Kidney glomerular epithelial cell (primary cell): ENCODE measurements at places on chromosomes 2 and 18.

DNA sequence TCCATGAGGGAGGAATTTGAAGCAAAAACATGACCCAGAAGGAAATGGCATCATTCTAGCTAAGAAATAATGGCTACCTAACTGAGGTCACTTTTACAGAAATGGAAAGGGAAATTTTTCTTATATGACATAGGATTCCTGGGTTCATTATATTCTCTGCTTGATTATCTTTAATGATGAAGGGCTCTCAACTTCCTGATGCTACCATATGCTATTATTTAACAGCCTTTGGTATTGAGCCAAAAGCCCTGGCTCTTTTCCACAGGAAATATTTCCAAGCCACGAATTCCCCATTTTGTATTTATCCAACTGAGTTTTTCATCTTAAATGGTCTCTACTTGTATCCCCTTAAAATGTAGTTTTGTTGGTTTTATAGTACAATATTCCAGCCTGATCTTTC lies 63.2 kb upstream of the NPAS2 start:
- no peak for DNase-seq

DNA sequence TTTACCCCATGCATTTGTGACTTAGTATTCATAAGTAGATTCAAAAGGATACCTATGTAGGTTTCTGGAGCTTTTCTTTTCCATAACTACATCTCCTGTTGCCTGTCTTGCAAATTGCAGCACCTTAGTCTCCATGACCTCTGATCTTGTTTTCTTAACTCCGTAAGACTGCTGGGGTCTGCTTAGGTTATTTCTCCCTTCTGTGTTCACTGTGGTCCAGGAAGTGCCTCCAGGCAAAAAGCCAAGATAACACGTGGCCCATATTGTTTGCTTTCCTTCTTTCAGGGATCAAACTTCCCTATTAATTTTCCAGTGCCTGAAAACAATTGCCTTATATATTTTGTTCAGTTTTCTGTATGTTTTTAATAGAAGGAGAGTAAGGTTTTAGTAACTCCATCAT lies 86.4 kb downstream of the GCA start:
- no peak for DNase-seq

GRCh38 chr2:139916822-139917221 lies 1136.6 kb upstream of the NXPH2 start:
- DNase-seq = no peak

GRCh38 chr2:212013626-212014025 lies 525.0 kb downstream of the ERBB4 start:
- no peak for DNase-seq

DNA sequence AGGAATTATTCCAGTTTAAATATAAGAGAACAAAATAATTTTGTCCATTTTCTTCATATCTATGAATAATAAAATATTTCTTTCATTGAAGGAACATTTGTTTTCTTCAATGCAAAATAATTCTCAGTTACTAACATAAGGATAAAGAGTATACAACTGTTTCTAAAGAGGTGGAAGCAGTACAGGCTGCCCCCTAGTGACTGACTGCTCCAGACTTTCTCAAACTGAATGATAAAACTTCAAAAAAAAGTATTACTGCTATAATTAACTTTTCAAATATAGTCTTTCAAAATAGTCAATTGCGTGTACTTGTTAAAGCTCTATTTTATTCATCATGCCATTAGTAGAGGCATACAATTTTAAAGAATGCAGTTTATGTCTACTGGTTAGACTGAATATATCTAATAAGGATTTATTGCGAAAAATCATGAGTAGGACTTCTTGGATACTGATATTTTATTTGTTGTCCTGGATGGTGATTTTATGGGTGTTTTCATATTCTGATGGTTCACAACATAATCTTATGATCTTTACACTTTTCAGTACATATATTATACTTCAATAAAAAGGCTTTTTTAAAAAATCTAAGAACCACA lies 100.1 kb downstream of the WDPCP start:
- DNase-seq = peak; percentile 12

- DNase-seq = no peak
These were observed 64.5 kb downstream of the UXS1 start for GRCh38 chr2:106129592-106129991.
